Activated T-cell treated with anti-CD3 and anti-CD28 coated beads, Interleukin-2, amount 50 U/mL, for 4 hours (primary cell): ENCODE measurements at places on chromosomes 5 and 9.

DNA sequence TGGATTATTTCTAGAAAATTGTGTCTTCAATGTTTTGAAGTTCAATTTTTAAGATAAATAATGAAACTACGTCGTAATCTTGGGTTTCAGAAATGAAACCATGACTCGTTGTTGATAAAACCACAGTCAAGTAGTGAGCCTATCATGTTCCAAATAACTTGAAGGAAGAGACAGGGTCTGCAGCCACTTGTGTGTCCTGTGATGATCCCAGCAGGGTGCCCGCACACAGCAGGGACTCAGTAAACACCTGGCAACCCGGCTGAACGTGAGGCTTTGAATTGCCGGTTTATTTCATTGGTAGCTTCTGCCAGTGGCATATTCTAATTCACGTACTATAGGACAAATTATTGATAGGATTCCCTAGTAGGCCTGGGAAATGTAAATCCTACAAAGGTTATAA lies 679.6 kb downstream of the IRX1 start:
- DNase-seq: no peak

DNA sequence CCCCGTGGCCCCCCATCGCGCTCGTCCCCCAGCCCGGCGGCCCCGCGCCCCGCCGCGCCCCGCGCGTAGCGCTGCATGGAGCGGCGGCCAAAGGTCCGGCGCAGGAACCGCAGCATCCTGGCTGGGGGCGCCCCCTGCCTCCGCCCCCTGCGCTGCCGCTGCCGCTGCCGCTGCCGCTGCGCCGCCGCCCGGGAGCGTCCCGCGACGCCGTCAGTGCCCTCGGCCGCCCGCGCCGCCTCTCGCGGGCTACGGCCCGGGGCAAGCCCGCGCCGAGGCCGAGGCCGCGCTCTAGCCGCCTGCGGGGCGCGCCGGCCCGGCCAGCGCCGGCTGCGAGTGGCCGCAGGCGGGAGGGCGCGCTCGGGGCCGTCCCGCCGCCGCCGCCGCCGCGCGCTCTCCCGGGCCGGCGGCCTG lies 523 bp downstream of the EPB41L4B start:
- no peak for DNase-seq

- DNase-seq: no peak
Observed at GRCh38 chr5:138945421-138946240, 70.5 kb upstream of the LRRTM2 start.

DNA sequence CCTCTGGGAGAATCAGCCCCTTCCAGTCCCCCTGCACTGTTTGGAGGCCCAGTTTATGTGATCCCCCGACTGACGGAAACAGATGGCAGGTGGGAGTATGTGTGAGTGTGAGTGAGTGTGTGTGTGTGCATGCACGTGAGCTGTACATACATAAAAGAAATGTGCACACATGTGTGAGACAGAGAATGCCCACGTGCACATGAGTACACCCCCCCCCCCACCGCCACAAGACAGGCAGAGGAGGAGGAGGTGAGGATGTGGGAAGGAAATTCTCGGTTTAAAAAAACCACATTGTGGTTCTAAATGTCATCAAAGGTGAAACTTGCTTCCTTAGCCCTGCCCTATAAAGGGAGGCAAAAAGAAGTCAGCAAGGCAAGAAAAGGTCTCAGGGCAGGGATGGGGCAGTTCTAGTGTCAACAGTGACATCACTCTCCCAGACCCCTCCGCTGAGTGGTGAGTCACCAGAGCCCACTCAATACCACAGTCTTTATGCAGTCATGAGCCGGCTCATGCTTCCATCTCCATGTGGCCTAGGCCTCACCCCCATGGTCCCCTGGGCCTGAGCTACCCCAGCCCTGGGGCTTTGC lies 79.2 kb upstream of the HSPA9 start:
- peak; percentile 73 for DNase-seq

DNA sequence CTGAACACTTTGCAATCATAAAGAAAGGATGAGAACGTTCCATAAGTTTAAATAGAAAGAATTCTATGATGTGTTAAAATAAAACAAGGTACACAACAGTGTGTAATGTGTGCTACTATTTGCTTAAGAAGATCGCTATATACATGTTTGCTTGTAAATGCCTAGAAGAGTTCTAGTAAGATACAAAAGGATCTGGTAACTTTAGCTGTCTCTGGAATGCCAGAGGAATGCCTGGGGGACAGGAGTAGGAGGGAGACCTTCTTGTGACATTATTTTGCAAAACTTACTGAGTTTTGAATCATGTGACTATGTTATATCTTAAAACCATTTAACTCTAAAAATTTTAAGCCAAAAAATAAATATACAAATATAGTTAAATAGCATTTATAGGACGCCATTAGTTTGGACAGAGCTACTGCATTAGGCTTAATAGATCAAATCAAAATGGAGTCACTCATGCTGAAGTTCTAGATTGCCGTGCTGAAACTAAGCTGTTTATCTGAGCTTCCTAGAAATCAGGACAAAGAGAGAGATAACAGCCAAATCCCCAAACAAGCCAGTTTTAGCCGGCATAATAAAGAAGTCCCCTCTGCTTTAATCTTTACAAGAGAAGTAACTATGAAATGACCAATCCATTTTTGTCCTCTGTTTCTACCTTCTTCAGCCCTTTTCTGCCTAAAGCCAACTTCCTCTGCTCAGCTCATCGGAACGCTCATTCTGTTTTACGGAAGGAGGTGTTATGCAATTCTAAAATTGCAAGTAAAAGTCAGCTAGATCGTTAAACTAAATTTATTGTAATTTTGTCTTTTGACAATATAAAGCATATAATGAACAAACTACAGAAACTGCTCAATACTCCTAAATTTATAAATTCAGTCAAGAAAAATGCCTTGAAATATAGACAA lies 44.8 kb downstream of the LIX1 start:
- no peak for DNase-seq

- no peak for DNase-seq
Observed at GRCh38 chr9:77926371-77926878, 105.2 kb downstream of the GNAQ start.

- DNase-seq: no peak
Observed at GRCh38 chr5:41154491-41154890, 58.8 kb downstream of the C6 start.

DNA sequence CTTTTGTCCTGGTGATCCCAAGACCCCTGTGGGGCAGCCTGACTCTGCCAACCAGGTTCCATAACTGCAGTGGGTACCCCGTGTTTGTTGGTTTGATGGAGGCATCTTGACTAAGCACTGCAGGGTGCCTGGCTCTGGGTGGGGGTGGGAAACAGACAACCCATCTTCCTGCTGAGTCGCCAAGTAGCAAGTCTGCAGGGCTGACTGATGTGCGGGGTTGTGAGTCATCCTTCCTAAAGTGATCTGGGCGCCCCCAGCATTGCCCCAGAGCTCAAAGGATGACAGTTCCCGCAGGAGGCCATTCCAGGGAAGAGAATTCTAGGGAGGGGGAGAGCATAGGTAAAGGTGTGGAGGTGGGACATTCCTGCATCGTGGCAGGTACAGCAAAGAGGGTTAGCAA lies 23.5 kb downstream of the DAB2IP start:
- no peak for DNase-seq

DNA sequence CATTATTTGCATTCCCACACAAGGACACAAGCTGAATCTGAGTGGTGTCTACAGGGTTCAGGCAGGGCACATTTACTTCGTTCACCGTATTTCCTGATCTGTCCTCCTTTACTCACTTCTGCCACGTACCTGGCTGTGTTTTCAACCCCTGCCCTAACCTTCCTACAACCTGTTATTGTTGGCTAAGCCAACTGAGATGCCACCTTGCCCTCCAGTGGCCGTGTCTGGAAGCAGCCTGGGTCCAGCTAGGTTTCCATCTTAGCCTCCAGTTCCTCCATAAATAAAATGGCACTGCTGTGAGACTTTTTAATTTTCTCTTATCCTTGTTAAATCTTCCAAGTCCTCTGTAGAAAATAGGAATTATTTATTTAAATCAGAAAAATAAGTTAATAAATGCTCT lies 64.8 kb downstream of the ATP10B start:
- no peak for DNase-seq

- DNase-seq: no peak
Observed at GRCh38 chr9:130213911-130214761, 41.9 kb downstream of the NCS1 start.

DNA sequence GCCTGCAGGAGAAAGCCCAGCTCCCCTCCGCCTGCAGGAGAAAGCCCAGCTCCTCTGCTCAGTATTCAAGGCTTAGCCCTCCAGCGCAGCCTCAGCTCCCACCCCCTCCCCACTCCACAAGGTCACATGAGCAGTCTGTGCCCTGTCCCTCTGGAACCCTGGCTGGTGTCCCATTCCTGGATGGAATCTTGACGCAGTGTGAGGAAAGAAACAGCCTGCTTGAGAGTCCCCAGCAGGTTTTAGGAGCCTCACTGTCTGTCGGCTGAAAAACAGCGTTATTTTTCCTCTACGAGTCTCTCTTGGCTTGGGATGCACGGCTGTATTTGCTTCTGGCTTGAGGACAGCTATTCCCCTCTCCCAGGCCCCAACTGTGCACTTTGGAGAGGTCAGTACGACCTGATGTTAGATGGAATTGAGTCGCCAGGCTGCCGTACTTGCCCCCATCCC lies 210.1 kb upstream of the TRIM32 start:
- DNase-seq: no peak

DNA sequence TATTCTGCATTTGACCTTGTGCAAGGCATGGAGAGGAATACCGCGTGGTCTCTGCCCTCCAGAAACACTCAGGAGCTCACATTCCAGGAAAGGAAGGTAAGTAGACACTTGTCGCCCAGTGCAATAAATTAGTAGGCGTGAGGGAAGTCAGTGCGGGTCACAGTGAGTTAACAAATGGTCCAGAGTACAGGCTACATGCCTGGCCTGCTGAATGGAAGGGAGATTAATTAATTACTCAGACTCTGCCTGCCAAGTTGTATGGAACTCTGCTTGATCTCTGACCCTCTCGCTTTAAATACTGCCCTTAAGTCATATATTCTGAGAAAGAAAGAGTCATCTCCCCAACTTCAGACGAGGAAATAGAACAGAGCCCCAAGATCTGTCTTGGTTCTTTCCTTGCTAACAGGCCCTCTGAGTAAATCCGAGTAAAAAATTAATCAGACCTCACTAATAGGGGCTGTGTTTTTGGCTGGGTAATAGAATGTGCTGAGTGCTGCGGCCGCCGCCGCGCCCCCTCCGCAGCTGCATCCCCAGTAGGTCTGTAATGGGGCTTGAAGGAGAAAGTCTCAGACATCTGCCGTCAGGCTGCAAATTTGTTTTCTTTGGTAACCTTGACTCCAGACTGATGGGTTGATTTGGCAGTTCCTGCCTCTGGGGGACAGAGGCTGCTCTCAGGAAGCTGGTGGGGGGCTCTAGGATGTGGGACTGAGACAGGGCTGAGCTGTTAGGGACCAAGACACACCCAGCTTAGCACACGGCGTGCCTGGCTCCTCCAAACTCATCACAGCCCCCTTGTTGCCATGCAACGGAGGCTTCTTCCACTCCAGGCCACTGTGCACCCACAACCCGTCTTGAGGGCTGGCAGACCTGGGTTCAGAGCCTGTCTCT lies 144.4 kb downstream of the NSG2 start:
- no peak for DNase-seq

- no peak for DNase-seq
Observed at GRCh38 chr5:98905857-98906688, 22.7 kb downstream of the CHD1 start.

GRCh38 chr5:89229331-89230070 lies 346.5 kb upstream of the MEF2C start:
- DNase-seq: no peak

DNA sequence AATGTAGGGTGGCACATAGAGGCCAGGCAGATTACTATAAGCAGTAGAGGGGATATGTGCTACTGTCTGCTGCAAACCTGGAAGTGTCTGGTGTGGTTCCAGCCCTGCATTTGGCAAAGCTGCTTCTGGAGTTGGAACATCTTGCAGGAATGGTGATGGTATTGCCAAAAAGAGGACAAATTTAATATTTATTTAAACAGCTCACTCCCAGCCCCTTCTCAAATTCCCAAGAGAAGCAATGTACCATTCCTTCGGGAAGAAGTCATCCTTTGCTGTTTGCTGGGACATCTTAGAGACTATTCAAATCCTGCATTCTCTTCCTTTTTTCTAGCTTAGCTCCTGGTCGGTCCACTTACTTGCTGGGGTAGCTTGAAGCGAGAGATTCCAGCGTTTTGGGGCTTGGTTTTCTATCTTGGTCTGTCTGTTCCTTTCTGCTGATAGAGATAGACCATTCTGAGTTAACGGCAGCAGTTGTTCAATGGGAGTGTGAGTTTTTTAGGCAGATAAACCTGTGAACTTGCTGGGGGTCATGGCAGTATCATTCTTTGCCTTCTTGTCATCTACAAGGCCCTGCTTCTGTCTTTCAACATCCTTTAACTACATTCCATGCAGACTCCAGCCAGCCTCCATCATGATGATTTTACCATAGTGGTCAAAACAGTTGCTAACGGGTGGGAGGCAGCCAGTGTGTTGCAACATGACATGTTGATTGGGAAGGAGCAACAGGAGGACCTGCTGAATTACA lies 69.9 kb downstream of the RCL1 start:
- no peak for DNase-seq

GRCh38 chr5:150253416-150254208 lies 36.0 kb downstream of the CAMK2A start:
- no peak for DNase-seq
